ENCODE measurements at places on chromosomes 12 and 14.

DNA sequence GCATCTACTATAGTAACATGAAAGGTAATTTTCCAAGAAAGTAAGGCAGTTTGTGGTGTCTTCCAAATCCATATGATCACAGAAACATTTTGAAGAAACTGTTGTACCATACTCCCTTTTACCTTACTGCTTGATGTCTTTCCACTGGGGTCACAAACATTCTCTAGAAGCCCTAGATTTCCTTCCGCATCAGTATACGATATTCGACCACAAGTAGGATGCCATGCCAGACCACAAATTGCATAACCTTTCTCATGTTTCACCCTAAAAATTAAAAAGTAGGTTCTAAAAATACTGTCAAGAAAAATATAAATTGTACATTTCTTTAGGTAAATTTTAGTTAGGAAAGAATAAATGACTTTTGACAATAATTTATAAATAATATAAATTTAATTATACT lies 26.5 kb downstream of the WDHD1 start:
- H3K36me3 ChIP-seq, result peaks cover 19% of the 10 kb centered on the region
- no peaks in the 10 kb centered on the region for H3K27me3 ChIP-seq
- no peak overlapping the region for H3K4me3 ChIP-seq
- H3K4me1 ChIP-seq, result no peaks in the 10 kb centered on the region
- DNase-seq, result no peak

DNA sequence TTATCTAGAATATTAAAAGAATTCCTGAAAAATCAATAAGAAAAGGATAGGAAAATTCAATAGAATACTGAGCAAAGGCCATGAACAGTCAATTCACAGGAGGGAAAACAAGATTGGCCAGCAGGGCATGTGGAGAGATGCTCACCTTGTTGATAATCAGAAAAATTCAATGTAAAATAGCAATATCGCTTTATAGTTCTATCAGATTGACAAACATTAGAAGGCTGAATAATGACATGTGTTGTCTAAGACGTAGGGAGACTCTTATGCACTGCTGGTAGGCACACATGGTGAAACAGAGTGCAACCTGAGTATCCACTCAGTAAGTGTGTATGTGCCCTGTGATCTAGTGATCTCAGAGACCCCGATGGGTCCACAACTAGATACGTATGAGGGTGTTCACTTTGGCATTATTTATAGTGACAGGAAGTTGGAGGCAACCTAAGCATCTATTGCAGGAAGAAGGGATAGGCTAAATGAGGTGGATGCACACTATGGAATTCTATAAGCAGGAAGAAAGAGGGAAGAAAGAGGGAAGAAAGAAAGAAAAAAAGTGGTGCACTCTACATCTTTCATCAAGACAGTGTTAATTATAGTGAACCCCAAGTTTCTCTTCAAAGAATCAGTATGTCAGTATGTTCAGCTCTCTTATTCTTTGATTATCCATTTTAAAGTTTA lies 3.8 kb upstream of the ANKRD33 start:
- DNase-seq, result no peak
- H3K4me1 ChIP-seq, result peaks cover 1% of the 10 kb centered on the region
- no peaks in the 10 kb centered on the region for H3K36me3 ChIP-seq
- no peaks in the 10 kb centered on the region for H3K27me3 ChIP-seq
- H3K27ac ChIP-seq, result no peak overlapping the region

GRCh38 chr12:106132175-106133135 lies 6.3 kb downstream of the NUAK1 start:
- H3K27me3 ChIP-seq, result no peaks in the 10 kb centered on the region
- no peak for DNase-seq
- no peak overlapping the region for H3K4me3 ChIP-seq
- no peak overlapping the region for H3K27ac ChIP-seq

DNA sequence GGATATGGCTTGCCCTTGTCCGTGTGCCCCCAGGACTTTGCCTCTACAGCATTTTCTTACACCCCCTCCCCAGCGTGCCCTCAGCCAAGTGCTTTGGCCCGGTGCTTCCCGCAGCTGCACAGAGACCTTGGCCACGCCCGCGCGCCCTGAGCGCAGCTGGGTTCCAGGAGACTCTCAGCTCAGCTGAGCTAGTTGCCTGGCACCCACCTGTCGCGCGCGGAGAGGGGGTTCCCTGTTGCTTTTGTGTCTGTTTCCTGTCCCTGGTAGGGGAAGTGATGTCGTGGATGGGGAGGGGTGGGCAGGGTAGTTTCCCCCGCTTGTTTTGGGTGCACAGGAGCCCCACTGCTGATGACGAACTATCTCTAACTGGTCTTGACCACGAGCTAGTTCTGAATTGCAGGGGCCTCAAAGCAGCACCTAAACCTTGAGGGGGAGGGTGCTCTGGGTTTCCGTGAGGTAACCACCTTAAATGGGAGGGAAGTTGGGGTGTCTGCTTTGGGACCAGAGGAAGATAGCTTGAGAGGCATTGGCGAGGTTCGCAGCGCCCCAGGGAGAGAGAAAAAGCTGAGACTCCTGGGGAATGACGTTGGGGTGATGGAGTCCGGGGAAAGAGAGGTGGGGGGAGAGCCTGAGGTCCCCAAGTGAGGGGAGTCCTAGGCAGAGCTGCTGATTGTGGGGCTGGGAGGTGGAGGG lies 1.5 kb downstream of the DIO3 start:
- H3K27ac ChIP-seq, result no peak overlapping the region
- no peaks in the 10 kb centered on the region for H3K36me3 ChIP-seq
- H3K27me3 ChIP-seq, result peaks cover 89% of the 10 kb centered on the region
- peaks cover 3% of the 10 kb centered on the region for H3K4me1 ChIP-seq

DNA sequence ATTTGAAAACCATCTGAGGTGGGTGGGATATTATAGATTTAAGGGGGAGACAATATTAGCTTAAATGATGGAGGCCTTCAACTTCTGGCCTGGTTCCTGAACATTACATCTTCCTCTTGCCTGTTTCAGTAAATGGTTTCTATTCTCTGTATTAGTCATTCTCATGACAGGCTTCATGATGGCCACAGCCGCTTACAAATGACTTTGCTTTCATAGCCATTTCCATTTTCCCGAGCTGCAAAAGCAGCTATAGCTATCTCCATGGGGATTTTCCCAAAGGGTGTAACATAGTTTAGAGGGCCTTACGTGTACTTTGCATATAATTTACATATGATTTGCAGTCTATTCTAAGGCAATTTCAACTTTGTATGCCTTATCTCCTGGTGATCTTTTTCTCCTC lies 121.8 kb downstream of the NRXN3 start:
- no peak for DNase-seq
- H3K4me3 ChIP-seq, result no peak overlapping the region
- H3K27me3 ChIP-seq, result no peaks in the 10 kb centered on the region
- no peaks in the 10 kb centered on the region for H3K4me1 ChIP-seq

DNA sequence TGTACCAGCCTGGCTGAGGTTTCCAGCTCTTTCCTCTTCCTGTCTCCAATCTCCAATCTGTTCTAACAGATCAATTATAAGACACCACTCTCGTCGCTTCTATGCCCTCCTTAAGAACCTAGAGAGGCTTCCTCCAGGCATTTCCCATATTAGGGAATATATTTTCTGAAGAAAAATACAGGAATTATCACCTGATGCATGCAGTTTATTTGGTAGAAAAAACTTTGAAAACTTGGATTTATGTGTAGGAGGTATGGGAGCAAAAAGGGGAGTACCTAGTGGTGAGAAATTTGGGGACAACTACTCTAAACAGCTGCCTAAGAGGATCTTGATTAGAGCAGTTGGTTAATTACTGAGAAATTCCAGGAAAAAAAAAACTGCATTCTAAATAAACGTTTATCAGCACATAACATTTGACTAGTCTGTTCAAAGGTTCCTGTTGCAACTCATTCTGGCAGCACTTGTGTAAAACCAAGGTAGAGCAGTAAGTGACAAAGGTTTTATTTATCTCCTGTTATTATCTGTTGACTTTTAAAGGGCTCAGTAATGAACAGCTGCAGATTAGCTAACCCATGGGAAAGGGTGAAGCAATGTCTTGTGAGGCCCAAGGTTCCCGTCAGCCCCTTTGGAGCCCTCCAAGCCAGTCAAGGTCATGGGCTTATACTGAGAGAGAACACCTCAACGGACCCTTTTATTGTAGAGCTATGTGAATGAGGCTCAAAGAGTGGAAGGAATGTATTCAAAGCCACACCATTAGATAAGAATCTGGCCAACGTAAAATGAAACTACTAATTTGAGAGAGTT lies 36.4 kb upstream of the NR1H4 start:
- no peaks in the 10 kb centered on the region for H3K4me1 ChIP-seq
- no peaks in the 10 kb centered on the region for H3K27me3 ChIP-seq
- no peak overlapping the region for H3K4me3 ChIP-seq
- DNase-seq, result no peak
- no peaks in the 10 kb centered on the region for H3K36me3 ChIP-seq
- no peak overlapping the region for H3K27ac ChIP-seq

GRCh38 chr14:58713677-58714076 lies 75.9 kb downstream of the DACT1 start:
- no peak overlapping the region for H3K4me3 ChIP-seq
- no peak overlapping the region for H3K27ac ChIP-seq
- DNase-seq, result no peak
- no peaks in the 10 kb centered on the region for H3K27me3 ChIP-seq

GRCh38 chr12:34054938-34055337 lies 32.6 kb downstream of the ALG10 start:
- no peak for DNase-seq
- H3K27me3 ChIP-seq, result no peaks in the 10 kb centered on the region
- H3K36me3 ChIP-seq, result no peaks in the 10 kb centered on the region
- no peak overlapping the region for H3K27ac ChIP-seq
- H3K4me1 ChIP-seq, result no peaks in the 10 kb centered on the region
- no peak overlapping the region for H3K4me3 ChIP-seq

DNA sequence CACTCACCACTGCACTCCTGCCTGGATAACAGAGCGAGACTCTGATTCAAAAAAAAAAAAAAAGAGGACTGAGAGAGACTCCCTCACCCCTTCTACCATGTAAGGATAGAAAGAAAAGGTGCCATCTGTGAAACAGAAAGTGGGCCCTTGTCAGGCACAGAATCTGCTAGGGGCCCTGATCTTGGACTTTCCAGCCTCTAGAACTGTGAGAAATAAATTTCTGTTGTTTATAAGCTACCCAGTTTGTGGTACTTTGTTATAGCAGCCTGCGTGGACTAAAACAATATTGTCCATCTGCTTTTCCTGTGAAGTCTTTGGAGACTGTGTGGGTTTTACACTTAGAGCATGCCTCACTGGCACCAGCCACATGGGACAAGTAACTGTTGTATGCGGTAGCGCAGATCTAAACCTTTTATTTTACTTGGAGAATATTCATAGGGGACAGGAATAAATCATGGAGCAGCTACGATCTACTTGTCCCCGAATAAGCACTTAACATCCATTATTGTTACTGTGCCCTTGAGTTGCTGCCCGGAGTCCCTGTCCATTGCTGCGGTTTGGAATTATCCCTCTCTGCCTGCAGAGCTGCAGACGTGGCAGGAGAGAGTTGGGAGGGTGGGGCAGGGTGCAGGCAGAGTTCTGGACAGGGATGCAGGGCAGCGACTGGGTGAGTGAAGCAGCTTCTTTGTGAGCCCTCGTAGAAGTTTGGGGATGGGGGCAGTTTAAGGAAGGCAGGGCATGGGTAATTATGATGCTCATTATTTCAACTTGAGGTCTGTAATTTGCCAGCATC lies 52.4 kb upstream of the STON2 start:
- no peaks in the 10 kb centered on the region for H3K27me3 ChIP-seq
- no peak overlapping the region for H3K4me3 ChIP-seq
- no peak for DNase-seq
- H3K27ac ChIP-seq, result no peak overlapping the region

DNA sequence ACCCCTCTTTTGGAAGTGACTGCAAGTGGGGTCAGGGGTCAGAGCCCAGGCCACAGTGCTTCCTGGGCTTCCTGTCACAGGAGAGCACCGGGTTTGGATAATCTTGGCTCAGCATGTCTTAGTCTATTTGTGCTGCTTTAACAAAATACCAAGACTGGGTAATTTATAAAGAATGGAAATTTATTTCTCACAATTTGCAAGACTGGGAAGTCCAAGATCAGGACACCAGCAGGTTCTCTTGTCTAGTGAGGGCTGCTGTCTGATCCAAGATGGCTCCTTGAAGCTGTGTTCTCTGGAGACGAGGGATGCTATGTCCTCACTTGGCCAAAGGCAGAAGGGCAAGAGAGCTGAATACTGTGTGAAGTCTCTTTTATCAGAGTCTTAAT lies 74.1 kb downstream of the RIN3 start:
- H3K4me3 ChIP-seq, result no peak overlapping the region
- DNase-seq, result no peak
- H3K36me3 ChIP-seq, result no peaks in the 10 kb centered on the region
- H3K4me1 ChIP-seq, result no peaks in the 10 kb centered on the region
- H3K27me3 ChIP-seq, result no peaks in the 10 kb centered on the region

DNA sequence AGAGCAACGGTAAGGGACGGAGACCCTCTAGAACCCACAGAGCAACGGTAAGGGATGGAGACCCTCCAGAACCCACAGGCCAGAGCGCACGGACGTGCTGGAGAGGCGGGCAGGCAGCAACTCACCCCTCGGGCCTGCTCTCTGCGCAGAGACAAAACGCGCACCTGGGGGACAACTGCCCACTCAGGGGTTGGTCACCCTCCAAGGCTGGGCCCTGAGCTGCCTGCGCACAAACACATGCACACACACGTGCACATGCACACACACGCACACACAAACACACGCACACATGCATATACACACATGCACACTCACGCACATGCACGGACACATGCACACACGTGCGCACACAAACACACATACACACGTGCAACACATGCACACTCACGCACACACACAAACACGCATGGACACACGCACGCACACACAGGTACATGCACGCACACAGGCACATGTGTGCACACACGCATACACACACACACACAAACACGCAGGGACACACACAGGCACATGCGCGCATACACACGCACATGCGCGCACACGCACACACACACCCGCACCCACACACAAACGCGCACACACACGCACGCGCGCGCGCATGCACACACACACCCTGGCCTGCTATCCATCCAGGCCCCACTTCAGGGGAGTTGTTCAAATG lies 88.3 kb downstream of the NCOR2 start:
- H3K27me3 ChIP-seq, result no peaks in the 10 kb centered on the region
- no peak for DNase-seq
- H3K4me3 ChIP-seq, result no peak overlapping the region
- H3K36me3 ChIP-seq, result peaks cover 29% of the 10 kb centered on the region
- no peaks in the 10 kb centered on the region for H3K4me1 ChIP-seq

DNA sequence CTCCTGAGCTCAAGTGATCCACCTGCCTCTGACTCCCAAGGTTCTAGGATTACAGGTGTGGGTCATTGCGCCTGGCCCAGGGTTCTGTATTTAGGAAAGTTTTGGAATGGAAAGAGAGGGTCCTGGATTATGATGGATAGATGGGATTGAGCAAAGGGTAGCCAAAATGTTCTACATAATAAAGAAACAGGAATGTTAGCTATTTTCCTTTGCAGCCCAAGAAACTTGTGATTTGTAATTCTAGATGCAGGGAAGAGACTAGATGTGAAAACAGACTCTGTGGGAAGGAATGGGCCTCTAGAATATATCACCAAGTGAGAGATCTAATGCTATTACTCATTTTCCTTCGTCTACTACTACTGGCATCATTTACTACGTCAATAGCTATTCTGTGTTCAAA lies 29.6 kb upstream of the HELB start:
- H3K27ac ChIP-seq, result no peak overlapping the region
- peaks cover 2% of the 10 kb centered on the region for H3K4me1 ChIP-seq
- no peak overlapping the region for H3K4me3 ChIP-seq

All from iPS DF 6.9 (cell line).